ENCODE measurements at places on chromosomes 4 and X. TPM values are rescaled to one million over a fixed set of nuclear protein-coding genes. Genes with fewer than 3 reads are reported as not detected.

REELD1 gene
- not detected for total RNA-seq

TSPAN6 gene
- 9.9 TPM for total RNA-seq

SPANXN4 gene
- not detected for total RNA-seq

CTBP1 gene
- 238 TPM for total RNA-seq

CXXC4 gene
- 0.45 TPM for total RNA-seq

CHRDL1 gene
- total RNA-seq = 17.6 TPM

GPR50 gene
- total RNA-seq = not detected

SPON2 gene
- 13.4 TPM for total RNA-seq

CENPVL3 gene
- total RNA-seq = 0.08 TPM

HTT-AS gene
- total RNA-seq = not detected

PPP2R2C gene
- total RNA-seq = 3.9 TPM

ANOS1 gene
- 0.08 TPM for total RNA-seq

COL4A5 gene
- 4.9 TPM for total RNA-seq

SRPX2 gene
- total RNA-seq = 16.0 TPM

NPNT gene
- total RNA-seq = not detected

MGAT4D gene
- not detected for total RNA-seq

TNMD gene
- total RNA-seq = not detected

ZNF711 gene
- total RNA-seq = 0.90 TPM

PF4V1 gene
- not detected for total RNA-seq

FGB gene
- total RNA-seq = not detected

EGF gene
- 0.57 TPM for total RNA-seq

C4orf46 gene
- total RNA-seq = 7.3 TPM

GAGE12J gene
- total RNA-seq = 0.57 TPM
